ENCODE measurements at places on chromosomes 11 and 22. TPM values are rescaled to one million over a fixed set of nuclear protein-coding genes. Genes with fewer than 3 reads are reported as not detected.
A peak's percentile ranks its signal among the peaks of the same experiment; 100 is the strongest.

GRCh38 chr22:30250661-30251267 is 4.2 kb upstream of the LIF start:
- no peak for DNase-seq

DNA sequence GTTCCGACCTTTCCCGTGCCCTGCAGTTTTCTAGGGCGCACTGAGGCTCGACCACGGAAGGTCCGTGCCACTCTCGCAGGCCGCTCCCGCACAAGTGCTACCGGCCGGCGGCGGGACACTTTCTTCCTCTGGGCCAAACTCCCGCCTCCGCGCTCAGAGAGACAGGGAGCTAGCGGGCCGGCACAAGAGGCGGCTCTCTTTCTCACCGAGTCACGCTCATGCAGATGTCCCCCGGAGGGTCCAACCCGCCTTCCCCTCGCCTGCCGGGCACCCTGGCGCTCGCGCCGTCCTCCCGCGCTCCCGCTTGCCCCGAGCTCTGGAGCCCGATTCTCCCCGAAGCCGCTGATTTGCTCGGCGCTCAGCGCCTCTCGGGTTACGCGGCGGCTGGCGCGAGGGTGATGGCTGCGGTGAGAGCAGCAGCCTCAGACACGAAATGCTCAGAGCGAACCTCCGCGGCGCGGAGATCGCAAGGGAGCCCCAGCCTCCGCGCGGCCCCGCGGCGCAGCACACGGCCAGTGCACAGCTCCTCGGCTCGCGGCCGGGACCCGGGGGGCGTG is 1.0 kb downstream of the LMO1 start:
- DNase-seq = no peak

DNA sequence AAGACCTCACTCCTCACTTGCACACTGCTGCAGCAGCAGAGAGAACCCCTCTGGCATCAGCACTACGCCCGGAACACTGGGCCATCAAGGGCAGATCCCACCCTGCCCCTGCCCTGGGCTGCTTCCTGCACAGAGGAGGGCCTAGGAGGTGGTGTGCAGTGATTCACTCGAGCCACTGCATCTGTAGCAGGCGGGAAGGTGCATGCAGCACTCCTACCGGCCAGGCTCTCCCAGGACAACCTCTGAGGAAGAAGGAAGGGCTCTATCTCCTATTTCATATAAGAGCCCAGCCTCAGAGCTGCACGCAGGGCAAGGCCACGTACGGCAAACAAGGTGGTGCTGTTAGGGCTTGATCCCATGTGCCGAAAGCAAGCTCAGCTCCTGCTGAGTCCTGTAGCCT is 14.2 kb downstream of the RANGAP1 start:
- DNase-seq = no peak

- no peak for DNase-seq
These were observed 130.5 kb downstream of the MORC2 start for GRCh38 chr22:30838111-30838510.

DNA sequence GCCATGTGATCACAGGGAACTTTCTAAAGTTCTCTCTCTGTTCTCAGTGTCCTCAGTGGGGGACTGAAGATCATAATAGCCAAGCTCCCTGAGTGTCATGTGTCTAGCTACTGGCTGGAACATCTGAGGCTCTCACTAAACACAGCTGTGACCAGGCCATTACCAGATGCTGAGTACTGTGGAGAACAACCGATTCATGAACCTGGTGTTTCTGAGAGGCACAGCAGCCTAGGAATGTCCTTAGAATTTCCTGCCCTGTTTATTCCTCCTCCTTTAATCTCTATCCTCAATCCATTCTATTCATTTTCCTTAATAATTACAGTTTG is 93.0 kb downstream of the ME3 start:
- no peak for DNase-seq

- DNase-seq = no peak
These were observed 4.9 kb downstream of the CHRM4 start for GRCh38 chr11:46386674-46387073.

GRCh38 chr11:63698976-63699733 is 17.9 kb downstream of the RTN3 start:
- DNase-seq = no peak

GRCh38 chr11:15159085-15159484 is 44.4 kb downstream of the INSC start:
- no peak for DNase-seq

GRCh38 chr22:18033204-18033998 is 9.0 kb upstream of the MICAL3 start:
- no peak for DNase-seq

- DNase-seq = peak; percentile 83
These were observed 912 bp downstream of the KREMEN1 start for GRCh38 chr22:29073618-29074275.

- DNase-seq = no peak
These were observed 18.4 kb upstream of the TLCD5 start for GRCh38 chr11:120306519-120307242.

DNA sequence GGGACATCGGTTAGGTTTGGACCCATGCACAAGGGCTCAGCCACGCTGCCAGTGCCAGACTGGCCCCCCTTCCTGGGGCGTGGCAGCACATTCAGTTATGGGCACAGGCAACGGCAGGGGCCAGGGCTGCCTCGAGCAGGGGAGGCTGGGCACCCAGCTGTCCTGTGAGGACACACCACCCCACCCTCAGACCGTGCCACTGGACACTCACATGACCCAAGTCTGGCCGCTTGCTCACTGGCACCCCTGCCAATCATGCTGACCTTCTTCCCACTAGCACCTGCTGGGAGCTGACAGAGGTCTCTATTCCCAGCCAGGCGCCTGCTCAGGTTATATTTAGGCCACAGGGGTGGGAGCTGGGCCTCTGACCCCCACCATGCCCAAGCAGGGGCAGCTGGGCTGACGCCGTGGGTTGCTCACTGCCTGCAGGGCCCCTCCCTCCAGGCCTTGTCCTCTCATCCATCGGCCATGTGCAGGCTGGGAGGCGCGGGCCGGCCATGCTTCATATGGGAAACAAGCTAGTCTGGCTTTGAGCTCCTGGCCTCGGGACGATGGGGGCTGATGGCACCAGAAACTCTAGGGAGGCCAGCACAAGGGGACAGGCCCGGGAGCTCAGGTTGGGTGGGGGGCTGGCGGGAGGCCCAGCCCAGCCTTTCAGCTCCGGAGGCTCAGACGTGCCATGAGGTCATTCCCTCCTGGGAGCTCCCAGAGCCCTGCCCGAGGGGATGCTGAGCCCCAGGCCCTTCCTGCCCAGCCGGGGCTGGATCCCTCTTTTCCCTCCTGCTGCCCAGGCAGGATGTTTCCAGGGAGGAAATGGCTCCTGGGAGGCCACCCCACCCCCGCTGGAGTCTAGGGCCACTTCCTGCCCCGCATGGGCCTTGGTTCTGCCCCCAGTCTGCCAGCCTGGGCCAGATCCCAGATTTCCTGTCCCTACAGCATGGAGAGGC is 15.2 kb upstream of the TBX1 start:
- no peak for DNase-seq

DNA sequence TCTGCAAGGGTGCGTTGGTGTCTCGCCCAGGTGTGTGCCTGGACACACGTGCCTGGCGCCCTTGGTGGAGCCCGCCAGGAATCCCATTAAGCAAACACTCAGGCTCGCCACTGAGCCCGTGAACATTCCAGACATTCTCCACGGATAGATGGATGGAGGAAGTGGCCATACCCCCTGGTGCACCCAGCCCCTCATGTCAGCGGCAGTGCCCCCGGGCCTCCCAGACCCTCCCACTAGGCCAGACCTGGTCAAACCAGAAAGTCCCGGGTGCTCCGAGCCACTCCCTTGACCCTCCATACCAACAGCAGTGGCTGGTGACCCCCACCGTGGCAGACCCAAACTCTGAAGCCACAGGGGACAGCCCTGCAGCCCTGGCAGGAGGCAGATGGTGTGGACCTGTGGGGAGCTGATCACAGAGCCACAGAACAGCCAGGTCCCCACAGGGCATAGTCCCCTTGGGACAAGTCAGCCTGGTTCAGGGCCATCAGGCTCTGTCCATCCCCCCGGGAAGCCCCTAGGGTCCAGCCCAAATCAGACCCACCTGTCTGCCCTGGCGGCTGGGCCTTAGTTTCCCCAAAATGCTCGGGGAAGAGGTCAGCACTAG is 1.9 kb downstream of the EPS8L2 start:
- peak; percentile 71 for DNase-seq

DNA sequence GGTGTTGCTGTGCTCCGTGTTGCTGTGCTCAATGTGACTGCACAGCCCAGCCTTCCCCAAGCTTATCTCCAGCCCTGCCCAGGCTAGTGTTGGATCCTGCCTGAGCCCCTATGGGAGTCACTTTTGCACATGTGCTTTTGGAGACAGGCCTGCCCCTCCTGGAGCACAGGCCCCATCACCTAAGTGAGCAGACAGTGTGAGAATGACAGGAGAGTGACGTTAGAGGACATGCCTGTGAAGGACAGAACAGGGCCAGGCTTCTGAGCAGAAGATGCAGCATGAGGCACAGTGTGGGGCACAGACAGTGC is 36.6 kb upstream of the SUSD2 start:
- no peak for DNase-seq

DNA sequence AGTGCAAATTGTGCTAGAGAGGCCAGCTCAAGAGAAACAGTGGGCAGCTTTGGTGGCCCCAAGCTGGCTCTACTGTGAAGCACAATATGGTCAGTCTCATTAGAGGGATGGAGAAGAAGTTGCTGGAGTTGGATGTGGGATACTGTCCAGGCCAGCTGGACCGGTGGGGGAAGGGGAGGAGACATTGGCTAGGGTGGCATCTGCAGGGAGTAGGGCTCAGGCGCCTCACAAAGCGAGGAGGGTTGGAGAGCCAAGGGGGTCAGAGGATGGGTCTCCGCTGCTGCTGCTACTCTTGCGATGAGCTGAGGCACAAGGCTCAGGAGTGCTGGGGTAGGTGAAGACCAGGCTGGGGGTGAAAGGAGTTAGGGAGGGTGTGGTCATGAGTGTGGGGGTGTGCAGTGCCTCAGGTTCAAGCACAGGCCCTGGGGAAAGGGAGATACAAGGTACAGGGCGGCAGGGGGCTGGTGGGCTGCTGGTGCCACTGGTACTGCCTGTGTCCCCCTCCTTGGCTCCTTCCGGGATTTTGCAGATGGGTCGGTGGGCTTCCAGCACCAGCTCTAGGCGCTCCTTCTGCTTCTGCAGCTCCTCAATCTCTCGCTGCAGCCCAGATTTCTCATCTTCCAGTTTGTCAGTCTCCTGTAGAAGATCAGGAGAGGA is 2.3 kb downstream of the CCDC85B start:
- no peak for DNase-seq

DNA sequence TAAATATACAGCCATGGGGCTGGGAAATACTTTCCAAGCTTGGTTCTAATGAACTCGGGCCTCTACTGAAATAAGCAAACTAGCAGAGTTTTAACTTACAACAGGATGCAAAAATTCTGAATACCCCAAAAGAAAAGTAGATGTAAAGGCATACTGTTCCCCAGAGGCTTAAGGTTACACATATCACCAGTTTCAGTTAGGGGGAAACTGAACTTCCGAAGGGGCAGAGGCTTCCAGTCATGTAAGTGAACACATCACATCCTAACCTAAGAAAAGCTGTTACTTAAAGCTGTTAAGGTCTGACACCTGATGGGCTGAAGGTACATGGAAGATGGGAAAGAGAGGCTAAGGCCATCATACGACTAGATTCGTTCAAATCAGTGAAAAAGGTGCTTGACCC is 2.3 kb downstream of the GAB2 start:
- DNase-seq = no peak

DNA sequence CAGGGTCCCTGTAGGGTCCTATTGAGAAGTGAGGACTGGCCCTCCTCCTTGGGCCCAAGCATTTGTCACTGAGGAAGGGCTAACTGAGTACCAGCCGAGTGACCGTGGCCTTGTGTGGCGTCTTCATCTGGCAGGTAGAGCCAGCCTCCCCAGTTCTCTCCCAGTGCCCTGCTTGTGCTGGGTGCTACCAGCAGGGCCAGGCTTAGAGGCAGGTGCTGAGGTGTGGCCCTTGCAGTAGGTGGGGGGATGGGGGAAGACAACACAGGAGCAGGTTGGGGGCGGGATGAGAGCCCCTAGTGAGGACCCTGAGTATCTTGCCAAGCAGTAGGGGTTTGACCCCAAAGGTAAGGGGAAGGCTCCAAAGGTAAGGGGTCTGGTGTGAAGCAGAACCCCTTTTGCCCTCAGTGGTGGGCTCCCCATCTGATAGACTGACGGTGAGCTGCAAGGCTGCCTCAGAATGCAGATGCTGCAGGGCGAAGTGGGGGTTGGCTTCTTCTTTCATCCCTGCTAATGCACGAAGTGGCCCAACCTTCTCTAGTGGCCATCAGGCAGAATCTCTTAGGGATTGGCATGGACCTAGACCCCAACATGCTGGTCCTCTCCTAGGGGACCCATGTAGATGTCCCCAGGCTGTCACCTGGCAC is 19.6 kb downstream of the CDC45 start:
- DNase-seq = no peak

DNA sequence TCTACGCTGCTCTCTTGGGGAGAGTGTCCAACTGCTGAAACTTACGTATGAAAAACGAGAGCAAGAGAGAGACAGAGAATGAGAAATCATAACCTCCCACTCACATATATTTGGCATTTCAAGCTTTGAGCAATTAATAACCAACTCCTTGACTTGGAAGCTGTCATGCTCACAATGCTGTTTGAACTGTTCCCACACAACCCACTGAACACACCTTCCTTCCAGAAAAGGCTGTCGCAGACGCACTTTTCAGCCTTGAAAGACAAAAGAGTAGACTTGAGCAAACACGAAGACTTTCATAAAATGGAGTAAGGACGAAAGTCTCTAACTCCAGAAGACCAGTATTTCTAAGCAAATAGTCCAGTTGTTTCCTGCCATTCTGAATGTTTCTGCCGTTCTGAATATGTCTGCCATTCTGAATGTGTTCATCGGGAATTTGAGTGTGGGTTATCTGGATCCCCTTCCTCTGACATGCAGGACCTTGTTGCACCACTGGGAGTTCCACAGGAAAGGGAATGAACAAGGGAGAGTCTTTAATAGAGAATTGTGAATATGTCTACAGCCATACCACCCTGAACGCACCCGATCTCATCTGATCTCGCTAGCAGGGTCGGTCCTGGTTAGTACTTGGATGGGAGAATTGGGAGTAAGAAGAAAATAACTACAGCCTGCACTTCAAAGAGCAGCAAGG is 86.2 kb upstream of the BARX2 start:
- DNase-seq = no peak

GRCh38 chr22:20531404-20532201 is 24.2 kb downstream of the MED15 start:
- DNase-seq = no peak

- DNase-seq = no peak
These were observed 552.1 kb upstream of the CHORDC1 start for GRCh38 chr11:90774727-90775566.

DNA sequence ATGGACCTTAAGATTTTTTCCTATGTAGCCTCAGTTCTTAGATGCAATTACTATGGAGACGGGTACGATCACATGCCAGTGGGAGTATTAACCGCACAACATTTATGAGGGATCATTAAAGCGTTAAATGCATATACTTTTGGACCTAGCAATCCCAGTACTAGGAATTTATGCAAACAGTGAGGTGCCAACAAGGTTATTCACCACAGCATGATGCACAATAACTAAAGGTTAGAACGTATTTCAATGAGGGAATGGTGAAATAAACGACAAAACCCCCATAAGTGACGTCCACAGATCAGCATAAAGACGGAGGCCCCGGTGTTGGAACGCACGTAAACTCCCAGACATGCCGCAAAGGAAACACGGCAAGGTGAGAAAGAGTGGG is 539 bp downstream of the SIRT3 start:
- DNase-seq = no peak

ELMOD1 gene
- 0.12 TPM for polyA plus RNA-seq

DTX4 gene
- 9.0 TPM for polyA plus RNA-seq

MAML2 gene
- 3.2 TPM for polyA plus RNA-seq

C11orf16 gene
- polyA plus RNA-seq = not detected

OR4C46 gene
- polyA plus RNA-seq = not detected

MRGPRF gene
- 4.0 TPM for polyA plus RNA-seq

TUBGCP6 gene
- 109 TPM for polyA plus RNA-seq

UBQLNL gene
- 0.53 TPM for polyA plus RNA-seq

CTR9 gene
- 12.2 TPM for polyA plus RNA-seq

GDPD4 gene
- polyA plus RNA-seq = not detected

NOL12 gene
- 25.6 TPM for polyA plus RNA-seq
